ENCODE measurements at places on chromosomes 1 and 21.

GRCh38 chr1:205597691-205598314, 34.0 kb downstream of the ELK4 start:
- DNase-seq, result no peak

GRCh38 chr1:234585330-234586055, 24.5 kb downstream of the IRF2BP2 start:
- no peak for DNase-seq

DNA sequence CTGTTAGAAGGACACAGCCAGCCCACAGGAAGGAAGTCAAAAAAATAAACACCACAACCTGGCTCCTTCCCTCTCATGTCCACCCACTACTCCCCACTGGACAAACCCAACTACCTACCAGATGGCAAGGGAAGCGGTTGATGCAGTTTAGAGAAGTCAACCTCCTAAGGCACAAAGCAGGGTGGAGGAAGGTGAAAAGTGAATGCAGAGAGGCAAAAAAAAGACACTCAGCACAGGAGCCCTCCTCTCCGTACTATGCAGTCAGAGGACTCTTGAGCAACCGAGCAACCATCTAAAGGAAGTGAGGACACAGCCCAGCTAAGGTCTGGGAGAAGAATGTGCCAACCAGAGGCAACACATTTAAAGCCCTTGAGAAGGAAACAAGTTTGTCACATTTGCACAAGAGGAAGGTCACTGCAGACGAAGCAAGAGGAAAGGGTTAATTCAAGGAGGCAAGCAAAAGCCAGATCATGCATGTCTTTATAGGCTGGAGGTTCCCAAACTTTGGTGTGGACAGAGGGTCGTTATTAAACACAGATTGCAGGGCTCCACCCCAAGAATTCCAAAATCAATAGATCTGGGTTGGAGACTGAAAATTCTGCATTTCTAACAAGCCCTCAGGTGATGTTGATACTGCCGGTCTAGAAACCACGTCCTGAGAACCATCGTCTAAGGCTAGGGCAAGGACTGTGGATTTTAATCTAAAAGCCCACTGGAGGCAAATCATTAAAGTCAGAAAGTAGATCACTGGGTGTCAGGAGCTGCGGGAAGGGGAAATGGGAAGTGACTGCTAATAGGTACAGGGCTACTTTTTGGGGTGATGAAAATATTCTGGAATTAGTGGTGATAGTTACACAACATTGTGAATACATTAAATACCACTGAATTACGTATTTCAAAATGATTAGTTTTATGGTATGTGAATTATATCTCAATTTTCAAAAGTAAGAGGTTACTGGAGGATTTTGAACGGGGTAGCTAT, 19.7 kb downstream of the TP53BP2 start:
- DNase-seq, result no peak

DNA sequence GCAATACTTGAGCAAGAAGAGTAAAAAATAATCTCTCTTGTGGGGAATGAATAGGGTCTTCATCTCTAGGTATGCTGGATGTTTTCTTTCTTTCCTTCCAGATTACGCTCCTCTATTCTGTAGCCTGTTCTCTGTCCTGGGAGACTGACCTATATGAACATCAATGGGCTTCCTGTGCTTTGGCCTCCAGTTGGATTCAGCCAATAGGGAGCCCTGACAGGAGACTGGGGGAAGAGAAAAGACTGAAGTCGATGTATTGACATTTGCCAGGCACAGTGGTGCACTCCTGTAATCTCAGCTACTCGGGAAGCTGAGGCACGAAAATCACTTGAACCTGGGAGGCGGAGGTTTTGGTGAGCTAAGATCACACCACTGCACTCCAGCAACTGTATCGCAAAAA, 17.6 kb downstream of the SEMA6C start:
- no peak for DNase-seq

- no peak for DNase-seq
Measured at GRCh38 chr1:2087766-2088165, 37.6 kb downstream of the PRKCZ start.

DNA sequence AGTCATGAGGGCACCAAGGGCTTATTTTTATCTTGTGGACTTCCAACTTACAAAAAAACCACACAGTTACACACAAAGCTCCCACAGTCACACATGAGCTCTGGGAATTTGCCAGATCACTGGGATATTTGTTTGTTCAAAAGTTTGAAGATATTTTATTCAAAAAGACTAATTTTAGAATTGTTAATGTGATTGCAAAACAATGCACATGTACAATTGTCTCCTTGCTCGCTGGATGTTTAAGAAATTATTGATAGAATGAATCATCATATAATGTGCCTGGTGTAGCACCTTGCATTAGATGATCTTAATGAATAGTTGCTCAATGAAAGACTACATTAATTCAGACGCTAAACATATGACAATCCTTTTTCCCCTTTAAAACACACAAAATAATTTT, 570.3 kb downstream of the LMO4 start:
- DNase-seq, result no peak

DNA sequence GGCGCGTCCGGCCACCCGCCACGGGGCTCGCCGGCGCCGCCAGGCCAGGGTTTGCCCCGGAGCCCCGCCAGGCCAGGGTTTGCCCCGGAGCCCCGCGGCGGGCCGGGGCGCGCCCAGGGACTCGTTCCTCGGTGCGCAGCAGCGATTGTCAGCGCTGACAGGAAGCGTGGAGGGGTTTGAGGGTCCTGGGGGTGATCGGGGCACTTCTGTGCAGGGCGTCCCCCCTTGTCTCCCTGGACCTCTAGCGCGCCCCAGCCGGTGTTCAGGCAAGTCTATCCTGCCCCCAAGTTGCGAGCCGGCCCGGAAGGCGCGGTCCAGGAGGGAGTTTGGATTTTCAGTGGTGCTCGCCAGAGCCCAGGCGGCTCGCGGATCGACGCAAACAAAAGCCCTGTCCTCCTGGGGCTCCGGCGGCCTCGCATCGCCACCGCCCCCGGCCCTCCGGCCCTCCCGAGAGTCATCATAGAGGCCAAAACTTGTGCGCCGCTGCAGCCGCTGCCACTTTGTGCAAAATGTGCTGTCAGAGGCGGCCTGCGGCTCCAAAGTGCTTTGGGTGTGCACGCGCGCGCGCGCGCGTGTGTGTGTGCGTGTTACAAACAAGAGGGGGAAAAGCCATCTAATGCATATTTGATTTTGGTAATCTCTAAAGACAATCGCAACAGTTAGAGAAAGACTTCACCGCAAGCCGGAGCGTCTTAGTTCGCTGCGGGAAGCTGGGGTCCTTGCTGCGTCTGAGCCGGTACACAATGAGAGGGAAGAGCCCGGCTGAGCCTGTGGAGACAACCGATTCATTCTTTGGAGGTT, 1.0 kb downstream of the ROR1 start:
- no peak for DNase-seq

- DNase-seq, result no peak
Measured at GRCh38 chr21:26539566-26539965, 33.5 kb downstream of the CYYR1 start.

DNA sequence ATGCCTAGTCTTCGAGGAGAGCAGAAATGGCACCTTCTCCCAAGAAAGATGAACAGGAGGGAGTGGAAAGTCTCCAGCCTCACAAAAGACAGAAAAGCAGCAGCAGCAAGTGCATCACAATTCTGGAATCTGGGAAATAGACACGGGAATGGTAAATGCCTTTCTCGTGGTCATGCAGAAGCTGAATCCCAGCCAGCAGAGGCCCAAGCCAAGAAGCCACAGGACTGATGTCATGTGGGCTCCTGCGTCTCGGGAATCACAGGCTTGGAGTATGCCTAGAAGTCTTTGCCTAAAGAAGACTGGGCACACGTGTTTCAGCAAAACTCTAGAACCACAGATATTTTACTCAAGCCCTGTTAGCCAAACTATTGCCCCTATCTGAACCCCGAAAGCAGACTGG, 260.3 kb upstream of the PLD5 start:
- no peak for DNase-seq

- peak; percentile 40 for DNase-seq
Measured at GRCh38 chr1:54273795-54274163, 73.8 kb downstream of the MRPL37 start.

- peak; percentile 26 for DNase-seq
Measured at GRCh38 chr1:59477286-59477685, 180.4 kb downstream of the FGGY start.

GRCh38 chr21:29800056-29800455, 139.7 kb downstream of the GRIK1 start:
- DNase-seq, result no peak

- peak; percentile 83 for DNase-seq
Measured at GRCh38 chr1:197715806-197716205, 59.5 kb downstream of the DENND1B start.

GRCh38 chr1:184408580-184408979, 21.8 kb downstream of the C1orf21 start:
- DNase-seq, result no peak
